Epithelial cell of alveolus of lung (primary cell): ENCODE measurements at places on chromosomes 2 and 18. TPM values are rescaled to one million over a fixed set of nuclear protein-coding genes. Genes with fewer than 3 reads are reported as not detected.

Gene ATG16L1
- 16.0 and 16.8 TPM in 2 replicates for total RNA-seq

Gene INPP4A
- 18.4 and 21.2 TPM in 2 replicates for total RNA-seq

Gene CAPN14
- total RNA-seq = 0.08 TPM in 1 of 2 replicates, not detected in the other

Gene ADRA2B
- not detected in 2 replicates for total RNA-seq

Gene SLC14A1
- total RNA-seq = 1.8 TPM in 1 of 2 replicates, not detected in the other

Gene HES6
- 2.2 and 4.1 TPM in 2 replicates for total RNA-seq

Gene ATP6V1C2
- not detected in 2 replicates for total RNA-seq

Gene CCDC141
- total RNA-seq = 0.08 TPM in 1 of 2 replicates, not detected in the other

Gene COL4A3
- total RNA-seq = 0.13 and 0.48 TPM in 2 replicates
